ENCODE measurements at places on chromosomes 7 and 10.

DNA sequence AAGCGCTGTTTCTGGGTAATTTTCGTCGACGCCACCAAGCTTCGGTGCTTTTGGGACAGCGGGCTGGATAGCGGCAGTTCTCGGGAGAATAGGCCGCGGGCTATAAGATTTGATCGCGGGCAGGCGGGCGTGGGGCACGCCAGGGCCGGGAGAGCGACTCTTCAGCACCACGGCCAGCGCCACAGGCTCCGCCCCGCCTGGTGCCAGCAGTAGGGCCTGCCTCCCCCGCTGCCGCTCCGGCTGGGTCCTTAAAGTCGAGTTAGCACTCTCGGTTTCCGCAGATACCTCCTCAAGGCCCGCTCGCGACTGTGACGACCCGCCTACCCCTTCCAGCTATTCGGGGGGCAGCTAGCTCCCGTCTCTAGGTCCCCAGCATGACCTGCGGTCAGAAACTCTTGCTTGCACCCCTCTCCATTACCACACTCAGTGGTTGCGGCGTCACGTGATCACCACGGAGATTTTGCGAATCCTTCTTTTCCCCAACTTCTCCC is 9.4 kb downstream of the NXPH1 start:
- no peak for DNase-seq

- DNase-seq = no peak
These were observed 31.7 kb downstream of the CAMK2B start for GRCh38 chr7:44293561-44294324.

GRCh38 chr10:58706836-58707235 is 194.2 kb downstream of the BICC1 start:
- no peak for DNase-seq

DNA sequence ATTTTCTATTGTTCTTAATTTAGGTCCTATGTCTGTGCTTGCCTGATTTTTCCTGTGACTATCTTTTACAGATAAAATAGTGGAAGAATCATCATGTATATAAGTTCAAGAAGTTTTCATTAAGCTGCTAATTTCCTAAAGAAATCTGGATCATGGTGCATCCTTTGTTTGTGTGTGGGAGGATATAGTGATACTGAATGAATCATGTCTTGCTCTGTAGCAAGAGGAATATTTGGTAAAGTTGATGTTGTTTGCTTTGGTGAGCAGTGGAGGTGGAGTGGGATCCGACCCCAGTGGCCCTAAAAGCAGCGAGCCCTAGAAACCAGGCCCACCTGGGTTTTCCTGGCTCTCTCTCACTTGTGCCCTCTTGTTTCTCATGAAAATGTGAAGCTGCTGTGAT is 83.7 kb downstream of the CCNY start:
- no peak for DNase-seq

DNA sequence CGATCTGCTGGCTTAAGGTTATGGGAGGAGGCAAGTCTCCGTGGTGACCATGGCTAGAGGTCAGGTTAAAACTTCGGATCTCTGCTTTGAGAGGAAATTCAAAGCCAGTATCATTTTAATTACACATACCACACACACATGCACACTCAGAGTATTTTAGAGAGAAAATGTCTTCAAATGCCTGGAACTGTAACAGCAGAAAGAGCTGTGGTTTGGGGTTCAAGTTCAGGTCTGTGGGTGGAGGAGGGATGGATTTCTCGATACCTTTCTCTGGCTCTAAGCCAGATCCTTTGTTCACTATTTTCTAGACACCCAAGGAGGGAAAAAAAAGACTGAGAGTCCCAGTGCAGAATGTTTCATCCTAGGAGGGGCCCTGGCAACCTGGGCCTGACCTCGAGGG is 32.5 kb downstream of the ARL3 start:
- no peak for DNase-seq

DNA sequence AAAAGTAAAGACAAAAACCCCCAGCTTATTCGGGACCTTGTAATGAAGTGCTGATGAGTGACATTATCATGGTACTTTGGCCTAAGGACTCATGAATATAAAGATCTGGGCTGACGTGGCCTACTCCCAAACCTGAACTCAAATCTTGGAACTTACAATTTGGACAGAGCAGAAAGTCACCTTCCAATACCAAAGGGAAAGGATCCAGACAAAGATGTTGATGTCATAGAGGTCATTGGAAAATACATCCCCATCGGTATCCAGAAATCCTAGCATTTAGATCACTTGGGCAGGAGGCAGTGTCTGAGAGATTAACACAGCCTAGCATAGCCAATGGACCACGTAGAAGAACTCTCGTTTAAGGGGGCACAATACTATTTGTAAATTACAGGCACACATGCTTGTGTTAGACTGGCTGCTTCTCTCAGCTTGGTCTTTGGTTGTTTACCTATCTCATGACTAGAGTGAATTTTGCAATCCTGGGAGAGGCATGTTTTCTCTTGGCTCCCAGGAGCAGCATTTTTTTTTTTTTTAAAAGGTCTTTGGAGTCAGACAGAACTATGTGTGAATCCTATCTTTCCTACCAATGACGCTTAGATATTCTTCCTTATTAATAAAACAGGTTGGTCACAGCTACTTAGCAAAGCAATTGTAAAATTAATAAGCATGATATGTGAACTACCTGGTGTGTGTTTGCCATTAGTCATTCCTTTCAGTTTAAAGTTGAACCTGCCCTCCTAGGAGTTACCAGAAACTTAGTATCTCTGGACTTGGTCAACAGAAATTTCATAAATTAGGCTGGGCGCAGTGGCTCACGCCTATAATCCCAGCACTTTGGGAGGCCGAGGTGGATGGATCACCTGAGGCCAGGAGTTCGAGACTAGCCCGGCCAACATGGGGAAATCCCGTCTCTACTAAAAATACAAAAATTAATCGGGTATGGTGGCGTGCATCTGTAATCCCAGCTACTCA is 27.8 kb upstream of the MRPS33 start:
- DNase-seq = no peak

DNA sequence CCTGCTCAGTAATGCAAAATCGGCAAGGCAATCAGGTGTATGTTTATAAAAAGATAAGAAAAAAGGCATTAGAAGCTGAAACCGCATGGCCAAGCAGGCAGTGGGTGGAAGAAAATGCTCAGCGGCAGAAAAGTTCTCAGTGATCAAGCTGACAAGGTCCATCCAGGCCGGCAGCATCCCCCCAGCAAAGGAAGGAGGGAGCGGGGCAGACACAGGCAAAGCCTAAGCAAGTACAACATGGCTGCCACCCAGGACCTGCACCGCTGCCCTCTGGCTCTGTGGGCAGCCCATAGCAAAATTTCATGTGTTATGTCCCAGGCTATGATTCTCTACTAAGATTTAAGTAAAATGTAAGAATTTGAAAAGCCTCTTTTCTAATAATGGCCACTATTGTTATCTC is 45.4 kb downstream of the MRPS24 start:
- no peak for DNase-seq

DNA sequence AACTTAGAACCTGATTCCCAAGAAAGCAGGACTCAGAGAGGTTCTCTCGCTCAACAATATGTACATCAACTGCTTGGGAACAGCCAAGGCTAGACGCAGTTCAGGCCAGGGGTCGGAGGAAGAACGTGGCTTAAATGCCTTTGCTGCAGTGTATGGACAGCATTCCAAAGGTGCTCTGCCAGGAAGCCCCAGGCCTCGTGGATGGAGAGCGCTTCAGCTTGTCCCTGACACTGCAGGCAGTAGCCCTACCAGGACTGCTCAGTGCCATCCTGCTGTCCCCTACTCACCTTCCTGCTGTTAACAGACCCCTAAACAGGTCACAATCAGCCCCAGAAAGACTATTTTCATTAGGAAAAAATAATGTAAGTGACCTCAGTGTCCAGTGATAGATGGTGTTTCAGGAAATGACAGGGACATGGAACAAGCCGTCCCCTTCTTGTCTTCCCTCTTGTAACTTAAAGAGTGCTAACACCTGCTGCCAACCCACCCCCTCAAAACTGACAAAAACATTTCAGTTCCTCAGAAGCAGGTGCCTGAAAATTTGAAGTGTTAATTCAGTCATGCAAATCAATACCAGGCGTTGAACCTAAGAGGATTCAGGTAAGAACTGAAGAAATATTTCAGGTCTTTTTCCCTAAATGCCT is 16.5 kb downstream of the CREB3L2 start:
- no peak for DNase-seq

DNA sequence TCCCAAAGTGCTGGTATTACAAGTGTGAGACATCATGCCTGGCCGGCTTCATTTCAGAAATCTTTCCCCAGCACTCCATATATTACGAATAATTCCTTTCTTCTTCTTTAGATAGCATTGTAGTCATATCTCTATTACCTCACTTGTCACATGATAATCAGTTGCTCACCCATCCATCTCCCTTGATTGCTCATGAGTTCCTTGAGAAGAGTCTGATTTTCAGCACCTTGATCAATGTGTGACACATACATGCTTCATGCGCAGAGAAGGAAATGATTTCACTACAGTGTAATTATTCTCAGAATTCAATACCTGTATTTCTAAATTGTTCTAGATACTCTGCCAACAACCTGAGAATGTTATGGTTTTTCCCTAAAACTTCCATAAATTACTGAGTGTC is 26.7 kb upstream of the GGCT start:
- no peak for DNase-seq

Data from SHP77 treated with DMSO at 0.1 percent for 48 hours (cell line).